IPS DF 6.9 (cell line): ENCODE measurements at places on chromosomes 3 and 15.

- no peak for DNase-seq
Measured at GRCh38 chr3:150075417-150075865, 104.7 kb upstream of the PFN2 start.

DNA sequence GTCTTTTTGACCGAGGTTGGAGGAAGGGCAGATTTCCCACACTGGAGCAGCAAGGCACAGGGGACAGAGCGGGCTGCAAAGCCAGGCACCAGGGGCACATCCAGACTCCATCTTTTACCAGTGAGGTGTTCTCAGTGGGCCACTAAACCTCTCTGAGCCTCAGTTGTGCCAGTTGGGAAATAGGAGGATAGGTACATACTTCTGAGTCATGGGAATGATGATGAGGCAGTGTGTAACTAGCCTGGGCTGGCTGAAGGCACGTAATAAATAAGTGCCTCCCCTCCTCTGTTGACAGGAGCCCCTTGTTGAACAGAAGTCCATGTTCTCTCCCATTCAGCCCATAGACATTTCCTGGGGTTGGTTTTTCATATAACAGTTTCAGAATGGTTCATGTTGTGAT is 48.7 kb downstream of the GPD1L start:
- no peak for DNase-seq

DNA sequence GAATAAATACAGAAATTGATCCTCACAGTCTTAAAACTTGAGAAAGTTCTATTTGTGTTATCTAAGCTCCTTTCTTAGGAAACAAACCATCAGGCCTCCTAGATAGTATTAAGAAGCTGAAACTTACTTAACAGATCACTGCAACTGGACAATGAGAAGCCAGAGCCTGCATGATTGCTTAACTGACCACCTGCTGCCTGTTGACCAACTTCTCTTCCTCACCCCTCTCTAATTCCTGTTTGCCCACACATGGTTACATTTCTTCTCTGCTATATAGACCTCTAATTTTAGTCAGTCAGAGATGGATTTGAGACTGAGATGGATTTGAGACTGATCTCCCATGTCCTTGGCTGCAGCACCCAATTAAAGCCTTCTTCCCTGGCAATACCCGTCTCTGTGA is 13.5 kb downstream of the CCPG1 start:
- no peak for DNase-seq

- no peak for DNase-seq
Measured at GRCh38 chr15:71275098-71275497, 159.8 kb downstream of the THSD4 start.

GRCh38 chr15:79221696-79222095 is 60.8 kb upstream of the ANKRD34C start:
- DNase-seq, result no peak

- DNase-seq, result peak; percentile 37
Measured at GRCh38 chr3:181383760-181384159, 328.0 kb upstream of the SOX2 start.

DNA sequence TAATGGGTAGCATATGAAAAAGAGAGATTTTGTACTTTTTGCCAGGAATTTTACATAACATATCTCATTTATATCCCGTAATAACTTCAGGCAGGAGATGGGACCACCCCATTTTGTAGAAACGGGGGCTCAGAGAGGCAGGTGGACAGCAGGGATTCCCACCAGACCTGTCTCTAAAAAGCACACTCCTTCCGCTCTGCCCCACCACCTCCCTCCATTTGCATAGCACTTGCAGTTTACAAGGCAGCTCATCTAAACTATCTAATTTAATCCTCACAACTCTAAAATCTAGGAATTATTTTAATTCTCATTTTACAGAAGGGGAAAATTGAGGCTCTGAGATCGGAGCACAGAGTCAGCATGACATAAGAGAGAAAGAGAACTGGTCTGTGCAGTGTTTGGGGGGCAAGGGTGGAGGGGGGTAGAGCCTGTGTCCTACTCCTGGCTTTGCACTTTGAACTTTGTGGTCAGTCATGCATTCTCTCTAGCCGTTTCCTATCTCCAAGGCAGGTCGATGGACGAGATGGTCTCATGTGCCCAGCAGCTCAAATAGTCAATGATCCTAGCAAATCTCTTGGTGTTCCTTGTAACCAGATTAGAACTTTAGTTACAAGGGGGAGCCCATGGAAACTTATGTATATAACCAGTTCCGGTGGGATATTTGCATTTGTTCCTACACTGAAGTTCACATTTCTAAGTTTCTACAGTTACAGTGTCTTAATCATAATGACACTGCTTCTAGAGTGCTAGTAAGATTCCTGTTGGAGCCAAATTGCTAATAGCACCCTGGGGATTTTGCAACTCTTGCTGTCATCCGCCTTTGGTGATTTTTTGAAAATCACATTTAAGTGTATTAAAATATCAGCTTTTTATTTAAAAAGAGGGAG is 18.6 kb downstream of the CRYGS start:
- DNase-seq, result no peak

- DNase-seq, result no peak
Measured at GRCh38 chr3:40317061-40317855, 7.8 kb downstream of the EIF1B start.

DNA sequence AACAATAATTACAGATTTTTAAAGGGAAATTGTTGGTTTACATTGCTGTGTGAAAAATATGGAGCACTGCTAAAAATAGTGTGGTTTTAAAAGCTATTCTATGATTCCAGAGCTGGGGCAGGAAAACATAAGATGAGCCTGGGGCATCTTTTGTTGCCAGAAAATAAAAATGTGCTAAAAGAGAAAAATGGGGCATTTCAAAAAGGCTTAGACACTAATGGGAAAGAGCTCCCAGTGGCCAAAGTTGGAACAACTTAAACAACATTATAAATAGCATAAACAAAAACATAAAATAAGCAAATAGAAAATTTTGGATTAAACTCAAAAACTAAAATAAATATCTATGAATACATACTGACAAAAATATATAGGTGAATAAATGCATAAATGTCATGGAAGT is 478.9 kb downstream of the NLGN1 start:
- no peak for DNase-seq

DNA sequence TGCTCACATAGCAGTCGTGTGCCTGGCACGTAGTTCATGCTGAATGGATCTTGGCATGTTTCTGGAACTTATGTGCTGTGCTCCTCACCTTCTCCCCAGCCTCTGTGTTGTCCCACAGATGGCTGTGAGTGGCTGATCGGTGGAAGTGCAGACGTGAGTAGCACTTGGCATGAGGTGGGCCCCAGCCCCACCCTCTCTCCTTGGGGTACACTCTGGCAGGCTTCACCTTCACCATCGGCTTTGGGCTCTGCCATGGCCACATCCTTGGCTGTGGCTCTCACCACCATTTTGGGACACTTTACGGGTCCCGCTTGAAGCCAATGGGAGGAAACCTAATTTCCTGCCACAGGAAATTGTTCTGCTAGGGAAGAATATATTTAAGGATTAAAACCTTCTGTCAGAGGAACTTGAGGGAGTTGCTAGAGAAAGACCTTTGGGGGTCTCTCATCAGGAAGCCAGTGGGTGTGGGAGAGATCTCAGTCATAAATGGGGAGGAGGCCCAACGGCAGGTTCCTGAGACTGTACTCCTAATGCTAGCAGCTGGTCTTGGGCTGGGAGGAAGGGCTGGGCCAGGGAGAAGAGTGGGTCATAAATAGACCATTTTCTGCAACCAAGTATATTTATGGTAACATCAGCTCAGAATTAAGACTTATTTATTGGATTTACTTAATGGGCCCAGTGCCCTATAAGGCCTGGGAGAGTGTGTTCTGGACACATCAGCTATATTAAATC is 92.3 kb downstream of the SMAD3 start:
- no peak for DNase-seq

GRCh38 chr15:20646529-20647142 is 105.0 kb upstream of the GOLGA6L6 start:
- no peak for DNase-seq

DNA sequence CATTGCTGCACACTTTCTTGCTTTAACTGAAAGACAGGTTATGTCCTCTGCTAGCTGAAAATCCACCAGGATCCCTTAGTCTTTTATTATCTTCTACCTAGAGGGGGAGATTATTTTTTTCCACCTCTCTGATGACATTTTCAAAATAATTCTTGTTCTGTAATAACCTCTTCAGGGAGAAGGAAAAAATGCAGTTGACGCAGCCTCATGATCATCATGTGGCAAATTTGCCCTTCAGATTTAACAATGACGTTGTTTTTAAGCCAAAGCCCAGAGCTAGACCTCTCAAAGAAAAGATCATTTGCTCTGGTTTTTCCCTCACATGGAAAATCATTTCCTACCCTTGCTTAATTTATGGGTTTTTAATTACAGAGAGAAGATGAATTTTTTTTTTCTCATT is 724.9 kb downstream of the NLGN1 start:
- no peak for DNase-seq

- no peak for DNase-seq
Measured at GRCh38 chr15:74373056-74373650, 5.7 kb upstream of the CYP11A1 start.

GRCh38 chr3:61924991-61925390 is 363.6 kb downstream of the PTPRG start:
- DNase-seq, result no peak

DNA sequence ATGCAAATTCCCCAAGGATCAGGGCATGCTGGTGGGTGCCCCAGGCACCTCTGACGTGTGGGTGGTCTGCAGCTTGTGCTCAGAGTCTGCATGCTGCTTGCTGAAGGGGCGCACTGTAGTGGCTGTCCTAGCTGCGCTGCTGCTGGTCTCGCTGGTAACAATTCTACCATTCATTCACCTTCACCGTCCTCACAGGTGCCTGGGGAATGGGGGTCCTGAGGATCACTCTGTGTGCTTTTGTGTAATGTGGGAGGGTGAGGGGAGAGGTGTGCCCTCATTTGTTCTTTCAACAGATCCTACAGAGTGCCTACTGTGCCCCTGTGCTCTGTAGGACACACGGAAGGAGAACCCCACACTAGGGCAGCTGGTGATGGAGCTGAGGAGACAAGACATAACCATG is 2.1 kb upstream of the ITGA11 start:
- no peak for DNase-seq

- DNase-seq, result no peak
Measured at GRCh38 chr3:35641920-35642527, 2.7 kb downstream of the ARPP21 start.

GRCh38 chr15:88529021-88529630 is 17.4 kb downstream of the DET1 start:
- no peak for DNase-seq

GRCh38 chr15:70414626-70415025 is 316.9 kb upstream of the TLE3 start:
- DNase-seq, result no peak
